ENCODE measurements at places on chromosomes 12 and 14.

DNA sequence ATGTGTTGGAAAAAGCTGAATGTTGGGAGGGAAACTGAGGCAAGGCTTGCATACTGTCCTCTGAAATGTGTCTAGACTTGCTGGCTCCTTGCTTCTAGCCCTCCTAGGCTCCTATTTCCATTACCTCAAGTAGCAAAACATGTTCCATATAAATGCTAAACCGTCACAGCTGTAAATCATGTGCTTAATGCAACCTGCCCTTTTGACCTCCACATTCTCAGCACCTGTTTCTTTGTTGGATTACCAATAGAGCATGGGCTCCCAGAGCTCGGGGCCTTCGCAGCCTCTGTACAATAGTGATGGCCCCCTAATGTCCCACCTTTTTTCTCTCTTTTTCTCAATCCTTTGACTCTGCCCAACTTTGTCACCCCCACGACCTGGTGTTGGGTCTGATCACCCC lies 23.3 kb downstream of the RERGL start:
- no peak for DNase-seq

GRCh38 chr12:51349026-51349425 lies 2.5 kb upstream of the CELA1 start:
- no peak for DNase-seq

GRCh38 chr12:31531893-31532292 lies 59.0 kb downstream of the DENND5B start:
- no peak for DNase-seq

DNA sequence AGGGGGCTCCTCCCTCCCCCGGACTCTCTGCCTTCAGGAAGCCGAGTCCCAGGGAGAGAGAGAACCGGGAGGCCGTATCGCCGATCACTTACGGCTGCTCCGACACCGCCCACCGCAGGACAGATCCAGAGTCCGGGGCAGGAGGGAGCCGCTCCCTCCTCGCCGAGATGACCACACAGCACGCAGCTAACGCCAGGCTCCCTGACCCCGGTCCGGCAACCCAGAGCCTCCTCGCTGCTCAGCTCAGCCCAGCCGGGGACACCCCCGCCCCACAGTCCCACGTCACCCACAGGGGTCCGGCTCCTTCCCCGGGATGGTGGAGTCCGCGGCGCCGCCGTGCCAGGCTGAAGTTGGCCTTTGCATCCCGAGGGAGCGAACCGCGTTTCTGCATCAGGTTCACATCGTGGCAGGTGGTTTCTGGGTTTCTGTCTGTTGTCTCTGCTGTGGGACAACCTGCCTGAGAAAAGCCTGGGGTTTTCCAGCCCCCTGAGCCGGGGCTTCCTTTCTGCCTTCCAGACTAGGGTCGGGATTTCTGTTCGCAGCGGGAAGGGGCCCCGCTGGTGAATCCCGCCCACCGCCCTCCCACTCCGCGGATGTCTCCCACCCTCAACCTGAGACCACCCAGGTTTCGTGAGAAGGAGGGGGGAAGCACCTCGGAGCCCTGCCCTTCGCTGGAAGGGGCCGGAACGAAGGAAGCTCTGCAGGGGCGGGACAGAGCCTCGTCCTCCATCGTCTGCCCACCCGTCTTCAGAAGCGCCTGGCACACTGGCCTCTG lies 61.2 kb downstream of the NOC4L start:
- no peak for DNase-seq

- DNase-seq = no peak
These were observed 41.6 kb upstream of the NTF3 start for GRCh38 chr12:5390174-5390799.

DNA sequence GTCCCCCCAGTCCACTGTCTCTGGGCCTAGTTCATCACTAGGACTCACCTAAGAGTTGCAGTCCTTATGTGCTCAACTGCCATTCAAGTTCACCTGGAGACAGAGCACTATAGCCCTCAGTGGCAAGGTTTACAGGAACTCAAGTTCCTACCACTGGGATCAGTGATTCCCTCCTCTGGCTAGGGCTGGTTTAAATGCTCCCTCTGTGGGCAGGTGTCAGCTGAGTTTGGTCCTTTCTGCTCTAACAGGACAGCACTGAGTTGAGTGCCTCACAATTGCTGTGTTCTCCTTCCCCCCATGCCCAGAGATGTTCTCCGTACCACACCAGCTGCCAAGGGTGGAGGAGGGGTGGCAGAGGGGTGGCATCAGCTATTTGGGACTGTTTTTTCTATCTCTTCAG lies 20.8 kb upstream of the SAV1 start:
- no peak for DNase-seq

DNA sequence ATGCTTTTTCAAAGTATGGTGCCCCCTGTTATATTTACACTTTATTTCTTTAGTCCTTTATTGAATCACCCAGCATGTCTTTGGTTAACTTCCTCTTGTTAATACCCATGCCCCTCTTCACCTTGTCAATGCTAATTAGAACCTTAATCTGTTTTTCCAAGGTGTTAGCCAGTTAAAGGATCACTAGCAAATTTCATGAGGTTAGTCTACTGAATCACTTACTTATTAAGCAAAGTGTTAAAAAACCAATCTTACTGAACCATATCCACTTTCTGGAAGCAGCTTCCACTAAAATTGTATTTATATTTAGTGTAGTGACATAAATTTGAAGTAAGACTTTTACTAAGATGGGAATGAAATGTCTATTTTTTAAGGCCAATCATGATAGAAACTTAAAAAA lies 27.9 kb downstream of the TAOK3 start:
- DNase-seq = no peak

- no peak for DNase-seq
These were observed 37.5 kb downstream of the CDC42BPB start for GRCh38 chr14:103019826-103020225.

DNA sequence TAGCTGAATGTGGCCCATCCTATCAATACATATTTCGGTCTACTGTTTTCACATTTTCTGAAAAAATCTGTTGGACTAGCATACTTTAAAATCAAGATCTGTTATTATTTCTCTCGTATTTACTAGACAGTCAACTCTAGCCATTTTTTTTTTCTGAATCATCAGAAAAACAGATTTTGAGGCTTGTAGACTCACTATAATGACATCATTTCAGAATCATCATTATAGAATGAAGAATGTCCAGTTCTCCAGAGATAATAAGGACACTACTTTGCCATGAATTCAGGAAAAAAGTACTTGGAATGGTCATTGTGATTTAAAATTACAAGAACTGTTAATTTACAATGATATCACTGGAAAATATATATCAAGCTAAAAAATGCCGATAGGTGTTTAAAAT lies 589.8 kb downstream of the KCNH5 start:
- DNase-seq = no peak

- no peak for DNase-seq
These were observed 95.5 kb upstream of the PDE3A start for GRCh38 chr12:20272801-20273200.

All from NCI-H774 (cell line).